ENCODE measurements at places on chromosomes 2 and 18.

- DNase-seq: peak; percentile 73
Measured at GRCh38 chr2:67510745-67511144, 113.6 kb downstream of the ETAA1 start.

DNA sequence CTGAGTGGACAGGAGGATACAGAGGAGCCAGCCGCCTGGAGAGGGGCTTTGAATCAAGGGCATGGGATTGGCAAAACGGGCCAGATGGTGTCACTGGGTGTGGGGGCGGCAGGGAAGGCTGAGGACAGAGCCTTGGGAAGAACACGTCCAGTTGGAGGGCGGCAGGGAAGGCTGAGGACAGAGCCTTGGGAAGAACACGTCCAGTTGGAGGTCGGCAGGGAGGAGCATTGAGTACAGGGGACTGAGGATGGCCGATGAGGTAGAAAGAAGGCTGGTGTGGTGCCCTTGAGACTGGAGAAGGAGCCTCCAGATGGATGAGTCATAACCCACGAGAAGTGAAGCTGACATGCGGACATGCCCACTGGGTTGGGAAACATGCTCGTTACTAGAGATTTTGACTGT lies 4.5 kb downstream of the HES6 start:
- DNase-seq: no peak

GRCh38 chr2:241344925-241345651 lies 11.0 kb upstream of the FARP2 start:
- peak; percentile 43 for DNase-seq

- DNase-seq: no peak
Measured at GRCh38 chr2:207777124-207777523, 7.4 kb upstream of the FZD5 start.

- peak; percentile 54 for DNase-seq
Measured at GRCh38 chr2:23410596-23410995, 25.6 kb downstream of the KLHL29 start.

GRCh38 chr18:37453752-37454151 lies 111.8 kb downstream of the CELF4 start:
- no peak for DNase-seq

GRCh38 chr2:210442457-210442856 lies 34.1 kb downstream of the LANCL1 start:
- DNase-seq: no peak

DNA sequence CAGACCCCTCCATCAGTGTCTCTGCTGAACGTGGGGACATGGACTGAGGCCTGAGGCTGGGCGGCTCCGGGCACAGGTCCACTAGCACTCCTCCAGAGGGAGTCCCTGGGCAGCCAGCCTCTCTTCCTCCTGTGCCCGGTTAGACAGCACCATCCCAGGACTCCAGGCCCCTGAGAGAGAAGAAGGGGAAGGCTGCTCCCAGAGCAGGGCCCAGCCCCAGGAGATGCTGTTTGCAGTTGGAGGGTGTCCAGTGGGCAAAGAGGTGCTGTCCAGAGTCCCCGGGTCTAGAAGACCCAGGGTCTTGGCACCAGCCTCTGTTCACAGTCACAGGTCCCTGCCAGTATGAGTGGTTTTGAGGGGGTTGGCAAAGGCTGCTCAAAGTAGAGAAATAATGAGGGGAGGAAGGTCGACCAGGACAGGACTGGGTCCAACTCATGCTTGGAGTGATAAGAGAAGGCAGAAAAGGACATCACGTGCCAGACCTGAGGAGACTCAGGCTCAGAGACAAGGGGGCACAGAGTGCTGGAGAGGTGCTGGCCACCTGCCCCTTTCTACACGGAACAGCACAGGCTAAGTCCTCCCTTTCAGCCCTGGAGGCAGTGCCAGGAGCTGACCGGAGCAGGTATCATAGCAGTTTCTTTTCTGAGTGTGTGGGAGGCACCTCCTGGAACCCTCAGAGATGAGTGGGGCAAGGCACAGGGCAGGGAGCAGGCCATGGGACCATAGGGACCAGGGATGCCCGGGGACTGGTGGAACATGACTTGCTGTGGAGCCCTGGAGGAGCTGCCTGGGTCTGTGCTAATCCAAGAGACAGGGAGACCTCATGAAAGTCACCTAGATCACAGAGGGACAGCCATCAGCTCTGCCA lies 21.1 kb downstream of the CRACDL start:
- no peak for DNase-seq

DNA sequence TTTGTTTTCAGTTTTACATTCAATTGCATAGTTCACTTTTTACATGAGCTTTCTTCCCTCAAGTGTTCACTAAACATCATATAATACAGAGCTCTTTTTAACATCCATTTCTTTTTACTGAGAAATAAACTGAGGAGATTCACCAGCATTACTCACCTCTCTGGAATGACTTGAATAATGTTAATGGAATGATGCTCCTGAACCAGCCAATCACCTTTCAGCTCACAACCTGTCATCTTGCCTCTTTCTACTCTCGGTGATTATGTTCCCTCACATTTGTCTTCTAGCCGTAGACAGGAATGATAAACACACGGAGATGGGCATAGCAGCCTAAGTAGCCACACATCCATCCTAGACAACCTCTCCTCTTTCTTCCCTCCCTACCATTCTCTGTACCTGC lies 301.7 kb downstream of the PAX3 start:
- peak; percentile 86 for DNase-seq

DNA sequence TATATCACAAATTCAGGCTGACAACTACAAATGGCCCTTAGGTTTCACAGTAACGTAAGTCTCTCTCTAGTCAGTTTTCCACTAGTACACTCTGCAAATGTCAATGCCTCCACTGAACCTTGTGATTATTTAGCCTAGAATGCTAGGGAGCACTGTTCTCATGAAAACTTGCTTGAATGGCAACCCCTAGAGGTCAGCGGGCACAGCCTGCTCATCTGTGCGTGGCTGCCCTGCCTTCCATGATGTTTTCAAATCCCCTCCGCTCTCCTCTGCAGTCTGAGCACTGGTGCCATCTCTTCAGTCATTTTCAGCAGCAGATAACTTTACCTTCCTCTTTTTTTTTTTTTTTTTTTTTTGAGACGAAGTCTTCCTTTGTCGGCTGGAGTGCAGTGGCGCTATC lies 84.1 kb upstream of the GULP1 start:
- no peak for DNase-seq

DNA sequence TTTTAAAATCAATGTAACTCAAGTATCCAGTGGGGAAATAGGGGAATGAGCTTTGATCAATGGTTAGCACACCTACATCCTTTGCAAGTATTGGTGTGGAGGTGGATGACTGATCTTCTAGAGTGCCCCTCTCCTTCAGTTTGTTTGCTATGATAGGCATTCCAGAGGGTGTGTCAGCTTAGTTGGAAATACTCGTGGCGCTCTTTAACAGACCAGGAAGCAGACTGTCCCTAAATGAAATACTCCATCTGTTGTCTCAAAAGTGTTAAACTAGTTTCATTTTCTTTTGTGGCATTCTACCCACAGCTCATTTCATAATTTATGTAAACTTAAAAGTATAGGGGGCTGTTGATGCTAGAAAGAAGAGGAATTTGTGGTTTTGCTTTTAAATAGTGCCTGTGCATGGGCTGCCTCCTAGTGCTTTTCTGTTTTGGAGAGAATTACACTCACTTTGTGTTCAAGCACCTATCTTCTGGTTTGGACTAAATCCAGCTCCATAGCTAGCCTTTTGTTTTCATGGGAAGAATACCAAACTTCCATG lies 66.2 kb downstream of the STAT1 start:
- peak; percentile 68 for DNase-seq

DNA sequence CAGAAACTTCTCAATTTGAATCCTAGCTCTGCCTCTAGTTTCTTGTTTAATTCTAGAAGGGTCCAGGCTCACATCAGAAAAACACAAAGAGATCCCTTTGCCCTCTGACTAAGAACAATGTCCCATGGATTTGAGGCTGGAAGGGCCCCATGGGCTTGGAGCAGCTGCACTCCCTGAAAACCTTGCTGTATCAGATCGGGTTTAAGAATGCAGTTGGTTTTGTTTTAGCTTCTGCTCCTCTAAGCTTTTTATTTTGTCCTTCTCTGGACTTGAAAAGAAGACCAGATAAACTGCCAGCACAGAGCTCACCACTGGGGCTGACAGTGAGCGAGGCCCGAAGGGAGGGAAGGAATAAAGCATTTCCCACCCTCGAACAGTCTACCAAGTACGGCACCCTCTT lies 69.2 kb upstream of the WIPF1 start:
- no peak for DNase-seq

GRCh38 chr2:175786471-175787124 lies 215.5 kb downstream of the LNPK start:
- no peak for DNase-seq

- DNase-seq: no peak
Measured at GRCh38 chr2:210540900-210541289, 15.5 kb upstream of the CPS1 start.

Data from fibroblast of skin of right quadriceps (primary cell).